ENCODE measurements at places on chromosomes 7 and 10.

- no peak for DNase-seq
These were observed 652 bp downstream of the ATOH7 start for GRCh38 chr10:68231106-68231816.

DNA sequence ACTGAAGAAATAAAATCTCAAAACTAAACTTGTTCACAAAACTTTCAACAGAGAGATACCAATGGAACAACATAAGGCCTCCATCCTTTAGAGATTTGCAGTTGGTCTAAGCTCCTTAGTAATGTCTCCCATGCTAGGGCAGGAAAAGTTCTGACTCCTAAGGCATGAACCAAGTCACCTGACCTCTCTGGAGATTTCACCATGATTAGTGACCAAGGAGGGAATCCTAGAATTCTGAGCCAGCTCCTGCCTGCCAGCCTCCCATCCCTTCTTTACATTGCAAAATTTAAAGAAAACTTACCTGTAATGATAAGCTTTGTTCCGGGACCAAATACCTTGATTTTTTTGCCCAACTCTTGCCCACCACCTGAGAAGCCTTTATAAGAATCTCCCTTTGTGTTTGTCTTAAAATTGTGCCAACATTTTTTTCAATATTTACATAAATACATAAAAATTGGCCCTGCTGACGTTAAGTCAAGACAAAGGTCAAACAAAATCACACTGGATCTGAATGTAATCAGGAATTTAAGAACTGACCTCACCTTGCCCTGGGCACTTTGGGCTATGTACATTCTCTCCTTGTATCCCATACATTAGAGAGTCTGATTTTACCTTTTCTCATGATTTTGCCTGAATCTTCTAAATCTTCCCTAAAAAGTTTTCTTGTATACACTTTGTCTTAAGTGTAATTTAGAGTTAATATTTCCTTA is at the start of gene TARP:
Gene TARP, minus strand, starts transcription at position 351 of the 710 bp plus-strand sequence.
- DNase-seq = no peak

- no peak for DNase-seq
These were observed 10.4 kb downstream of the CUL2 start for GRCh38 chr10:35079763-35080162.

- no peak for DNase-seq
These were observed 86.8 kb downstream of the MPLKIP start for GRCh38 chr7:40047661-40048060.

- no peak for DNase-seq
These were observed 501.6 kb downstream of the GRID1 start for GRCh38 chr10:85864868-85865526.

- DNase-seq = no peak
These were observed 53.6 kb downstream of the INSIG1 start for GRCh38 chr7:155351120-155351870.

GRCh38 chr7:47988496-47989386 is 9.3 kb upstream of the HUS1 start:
- no peak for DNase-seq

GRCh38 chr10:84108797-84109196 is 30.5 kb upstream of the GHITM start:
- no peak for DNase-seq

DNA sequence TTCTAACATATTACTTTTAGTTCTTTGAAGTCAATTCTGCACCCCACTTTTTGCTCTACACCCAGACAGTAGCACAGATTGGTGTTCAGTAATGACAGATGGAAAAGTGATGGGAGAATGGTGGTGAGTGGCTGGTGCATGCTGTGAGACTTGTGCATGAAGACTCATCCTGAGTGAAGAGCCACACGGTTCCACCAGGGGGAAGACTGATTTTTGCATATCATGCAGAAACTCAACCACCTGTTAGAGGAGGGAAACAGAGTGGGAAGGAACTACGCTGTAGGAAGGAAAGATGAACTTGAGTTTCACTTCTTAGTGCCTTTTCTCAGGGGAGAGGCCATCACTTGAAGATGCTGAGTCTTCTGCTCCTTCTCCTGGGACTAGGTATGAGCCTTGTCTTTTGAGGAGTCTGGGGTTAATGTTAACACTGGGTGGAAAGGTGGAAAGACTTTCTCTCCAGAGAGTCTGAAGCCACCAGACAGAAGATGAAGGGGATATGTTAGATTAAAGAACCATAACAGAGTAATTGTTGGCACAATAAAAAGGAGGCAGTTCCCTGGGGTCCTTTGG is 9.3 kb upstream of the PRSS1 start:
- DNase-seq = no peak

- DNase-seq = no peak
These were observed 601.1 kb downstream of the SORCS1 start for GRCh38 chr10:106563384-106563783.

DNA sequence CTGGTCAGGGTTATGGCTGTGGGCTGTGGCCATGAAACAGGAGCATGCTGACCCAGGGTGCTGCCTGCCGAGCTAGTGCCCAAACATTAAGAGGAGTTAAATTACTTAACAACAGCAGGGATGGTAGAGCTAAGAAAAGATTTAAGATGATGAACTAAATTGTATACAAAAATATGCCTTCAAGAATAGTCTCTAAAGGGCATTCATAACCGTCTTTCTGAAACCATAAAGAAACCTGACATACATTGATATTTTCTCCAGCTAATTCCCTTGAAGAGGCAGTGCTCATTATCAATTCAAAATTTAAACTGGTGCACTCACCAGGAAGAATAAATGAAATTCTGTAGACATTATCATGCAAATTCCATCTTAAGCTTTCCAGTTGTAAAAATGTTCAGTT is 265.8 kb upstream of the TAC1 start:
- no peak for DNase-seq

DNA sequence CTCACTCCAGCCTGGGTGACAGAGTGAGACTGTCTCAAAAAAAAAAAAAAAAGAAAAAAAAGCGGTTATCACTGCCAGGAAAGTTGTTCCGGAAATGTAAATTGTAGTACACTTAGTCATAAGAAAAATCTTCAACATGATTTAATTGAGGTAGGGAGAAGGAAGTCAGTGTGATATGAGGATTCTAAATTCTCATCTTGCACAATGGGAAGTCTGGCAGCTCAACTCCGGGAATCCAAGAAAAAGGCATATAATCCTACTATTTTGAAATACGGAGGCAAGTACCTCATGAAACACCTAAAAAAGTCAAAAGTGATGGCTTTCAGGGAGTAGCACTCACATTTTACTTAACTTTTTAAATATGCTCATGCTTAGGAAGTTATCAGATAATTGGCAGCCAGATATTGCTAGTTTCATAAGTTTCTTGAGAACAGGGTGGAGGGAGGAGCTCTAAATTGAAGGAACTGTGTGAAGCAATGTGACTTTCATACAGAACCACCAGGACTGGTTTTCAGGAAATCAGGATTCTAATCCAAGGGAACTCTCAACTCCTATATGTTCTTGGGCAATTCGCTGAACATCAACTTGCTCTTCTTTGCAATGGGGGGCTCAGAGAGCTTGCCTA is 2.7 kb upstream of the C7orf25 start:
- DNase-seq = no peak

- no peak for DNase-seq
These were observed 25.2 kb downstream of the TMEM270 start for GRCh38 chr7:73885975-73886798.

GRCh38 chr7:155378580-155378934 is 79.4 kb upstream of the EN2 start:
- no peak for DNase-seq

GRCh38 chr10:117944676-117945447 is 101.9 kb downstream of the RAB11FIP2 start:
- DNase-seq = no peak

GRCh38 chr7:139016931-139017511 is 18.8 kb downstream of the ZC3HAV1L start:
- DNase-seq = peak; percentile 33

GRCh38 chr10:125300937-125301336 is 140.6 kb upstream of the CTBP2 start:
- no peak for DNase-seq

GRCh38 chr7:53603461-53603860 is 568.0 kb downstream of the POM121L12 start:
- no peak for DNase-seq

- no peak for DNase-seq
These were observed 127.0 kb upstream of the FZD1 start for GRCh38 chr7:91137153-91137787.

DNA sequence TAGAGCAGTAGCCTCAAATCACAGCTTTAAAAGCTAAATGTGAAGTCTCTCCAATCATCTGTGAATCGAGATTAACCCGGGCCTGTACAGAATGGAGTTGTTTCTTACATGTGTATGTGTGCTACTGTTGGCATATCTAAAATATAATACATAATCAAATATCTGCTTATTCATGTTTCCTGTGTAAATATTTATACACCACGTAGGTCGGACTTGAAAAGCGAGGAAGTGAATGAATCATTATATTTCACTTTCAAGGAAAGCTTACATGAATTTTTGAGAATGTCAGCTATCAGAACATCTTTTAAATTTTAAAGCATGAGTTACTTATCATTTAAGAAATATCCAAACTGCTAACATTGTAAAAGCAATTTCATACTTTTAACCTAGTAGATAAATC is 233.3 kb downstream of the SLC25A13 start:
- DNase-seq = no peak

DNA sequence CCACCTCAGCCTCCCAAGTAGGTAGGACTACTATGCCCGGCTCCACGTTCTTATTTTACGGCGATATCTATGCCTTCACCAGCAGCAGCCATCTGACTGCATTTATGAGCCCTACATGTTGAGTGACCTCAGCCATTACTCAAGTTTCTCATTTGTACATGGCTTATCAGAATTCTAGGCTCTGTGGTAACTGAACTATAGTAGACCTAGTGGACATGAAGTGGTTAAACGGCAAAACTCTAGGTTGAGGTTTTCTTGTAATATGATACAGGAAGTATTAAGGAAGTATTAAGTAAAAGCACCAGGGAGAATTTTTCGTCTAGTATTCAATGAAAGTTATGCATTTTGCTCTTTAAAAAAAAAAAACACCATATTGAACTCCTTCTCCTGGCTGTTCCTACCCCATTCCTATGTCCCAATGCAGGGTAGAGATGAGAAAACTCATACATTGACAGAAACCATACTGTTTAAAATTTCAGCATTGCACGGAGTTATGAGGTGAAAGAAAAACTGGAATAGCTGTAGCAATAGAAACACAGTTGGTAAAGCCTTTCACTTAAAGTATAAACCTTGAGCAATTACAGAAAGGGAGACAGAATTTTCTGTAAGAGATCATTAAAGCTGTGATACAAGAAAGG is 39.8 kb upstream of the EPC1 start:
- no peak for DNase-seq

DNA sequence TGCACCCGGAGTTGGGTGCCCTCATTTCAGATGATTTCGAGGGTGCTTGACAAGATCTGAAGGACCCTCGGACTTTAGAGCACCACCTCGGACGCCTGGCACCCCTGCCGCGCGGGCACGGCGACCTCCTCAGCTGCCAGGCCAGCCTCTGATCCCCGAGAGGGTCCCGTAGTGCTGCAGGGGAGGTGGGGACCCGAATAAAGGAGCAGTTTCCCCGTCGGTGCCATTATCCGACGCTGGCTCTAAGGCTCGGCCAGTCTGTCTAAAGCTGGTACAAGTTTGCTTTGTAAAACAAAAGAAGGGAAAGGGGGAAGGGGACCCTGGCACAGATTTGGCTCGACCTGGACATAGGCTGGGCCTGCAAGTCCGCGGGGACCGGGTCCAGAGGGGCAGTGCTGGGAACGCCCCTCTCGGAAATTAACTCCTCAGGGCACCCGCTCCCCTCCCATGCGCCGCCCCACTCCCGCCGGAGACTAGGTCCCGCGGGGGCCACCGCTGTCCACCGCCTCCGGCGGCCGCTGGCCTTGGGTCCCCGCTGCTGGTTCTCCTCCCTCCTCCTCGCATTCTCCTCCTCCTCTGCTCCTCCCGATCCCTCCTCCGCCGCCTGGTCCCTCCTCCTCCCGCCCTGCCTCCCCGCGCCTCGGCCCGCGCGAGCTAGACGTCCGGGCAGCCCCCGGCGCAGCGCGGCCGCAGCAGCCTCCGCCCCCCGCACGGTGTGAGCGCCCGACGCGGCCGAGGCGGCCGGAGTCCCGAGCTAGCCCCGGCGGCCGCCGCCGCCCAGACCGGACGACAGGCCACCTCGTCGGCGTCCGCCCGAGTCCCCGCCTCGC is at the start of gene EGFR:
Gene EGFR, plus strand, starts transcription at position 657 of the 830 bp plus-strand sequence. CDS start 261 bp downstream, outside the sequence.
- no peak for DNase-seq

Data from T follicular helper cell (primary cell).